ENCODE measurements at places on chromosomes 11 and 22.

DNA sequence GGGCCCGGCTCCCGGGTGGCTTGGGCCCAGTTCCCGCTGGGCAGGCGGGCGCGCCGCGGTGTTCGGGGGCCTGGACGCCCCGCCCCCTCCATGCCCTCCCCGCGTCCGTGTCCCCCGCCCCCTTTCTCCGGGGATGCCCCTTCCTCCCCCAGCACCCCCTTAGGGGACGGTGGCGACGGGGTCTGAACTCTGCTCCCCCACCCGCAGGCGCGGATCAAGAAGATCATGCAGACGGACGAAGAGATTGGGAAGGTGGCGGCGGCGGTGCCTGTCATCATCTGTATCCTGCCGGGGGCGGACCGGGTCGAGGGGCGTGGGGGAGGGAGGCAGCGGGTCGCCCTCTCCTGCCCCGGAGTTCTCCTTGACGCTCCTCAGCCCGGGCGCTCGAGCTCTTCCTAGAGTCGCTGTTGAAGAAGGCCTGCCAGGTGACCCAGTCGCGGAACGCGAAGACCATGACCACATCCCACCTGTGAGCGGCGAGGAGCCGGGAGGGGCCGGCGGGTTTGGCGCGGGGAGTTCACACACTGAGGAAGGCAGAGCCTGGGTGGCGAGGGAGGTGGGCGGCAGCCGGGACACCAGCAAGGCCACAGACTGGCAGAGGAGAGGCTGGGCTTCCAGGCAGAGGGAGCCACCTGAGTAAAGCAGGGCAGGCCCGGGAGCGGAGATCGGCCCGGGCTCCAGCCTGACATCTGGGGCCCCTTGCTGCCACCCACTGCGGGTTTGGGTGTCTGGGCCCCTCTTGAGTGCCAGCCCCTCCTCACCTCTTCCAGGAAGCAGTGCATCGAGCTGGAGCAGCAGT lies 546 bp downstream of the DRAP1 start:
- no peak for DNase-seq

DNA sequence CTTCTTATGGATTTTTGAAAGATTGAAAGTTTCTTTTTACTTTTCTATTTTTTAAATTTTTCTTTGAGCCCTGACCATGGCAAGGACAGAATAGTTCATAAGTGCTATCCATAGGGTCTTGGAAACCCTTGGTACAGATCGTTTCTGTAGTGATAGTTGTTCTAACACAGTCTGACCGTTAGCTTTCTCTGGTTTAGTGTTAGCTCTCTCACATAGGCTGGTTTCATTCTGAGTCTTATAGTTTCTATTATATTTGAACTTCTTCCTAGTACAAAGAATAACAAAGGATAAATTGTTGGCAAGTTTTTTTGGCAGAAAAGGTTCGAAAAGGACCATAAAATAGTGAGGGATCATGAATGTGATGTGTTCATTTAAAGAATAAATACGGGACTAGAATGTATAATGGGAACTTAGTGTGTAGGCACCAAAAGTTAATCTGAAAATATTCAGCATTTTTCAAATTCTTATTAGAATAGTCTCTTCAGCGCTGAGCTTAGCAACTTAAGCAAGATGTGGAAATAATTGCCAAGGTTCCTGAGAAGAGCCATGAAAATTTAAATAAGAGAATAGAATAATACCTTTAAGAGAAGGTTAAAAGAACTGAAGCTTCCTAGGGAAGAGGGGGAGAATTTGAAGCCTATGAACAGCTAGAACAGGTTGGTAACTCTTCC lies 24.1 kb downstream of the FDX1 start:
- DNase-seq = no peak

DNA sequence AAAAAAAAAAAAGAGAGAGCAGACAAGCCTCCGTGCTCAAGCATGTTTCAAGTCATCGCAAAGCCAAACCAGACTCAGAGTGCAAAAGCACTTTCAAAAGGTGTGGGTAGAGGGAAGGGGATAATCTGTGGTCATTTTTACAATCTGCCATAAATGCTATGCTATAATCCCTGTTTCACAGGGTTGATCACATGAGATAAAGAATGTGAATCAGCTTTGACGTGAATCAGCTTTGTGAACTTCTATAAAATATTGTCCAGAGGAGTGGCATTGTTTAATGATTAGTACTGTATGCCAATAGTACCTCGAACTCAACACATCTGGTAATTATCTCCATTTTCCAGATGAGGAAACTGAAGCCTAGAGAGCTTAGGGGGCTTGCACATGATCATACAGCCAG lies 20.0 kb upstream of the POLD3 start:
- no peak for DNase-seq

DNA sequence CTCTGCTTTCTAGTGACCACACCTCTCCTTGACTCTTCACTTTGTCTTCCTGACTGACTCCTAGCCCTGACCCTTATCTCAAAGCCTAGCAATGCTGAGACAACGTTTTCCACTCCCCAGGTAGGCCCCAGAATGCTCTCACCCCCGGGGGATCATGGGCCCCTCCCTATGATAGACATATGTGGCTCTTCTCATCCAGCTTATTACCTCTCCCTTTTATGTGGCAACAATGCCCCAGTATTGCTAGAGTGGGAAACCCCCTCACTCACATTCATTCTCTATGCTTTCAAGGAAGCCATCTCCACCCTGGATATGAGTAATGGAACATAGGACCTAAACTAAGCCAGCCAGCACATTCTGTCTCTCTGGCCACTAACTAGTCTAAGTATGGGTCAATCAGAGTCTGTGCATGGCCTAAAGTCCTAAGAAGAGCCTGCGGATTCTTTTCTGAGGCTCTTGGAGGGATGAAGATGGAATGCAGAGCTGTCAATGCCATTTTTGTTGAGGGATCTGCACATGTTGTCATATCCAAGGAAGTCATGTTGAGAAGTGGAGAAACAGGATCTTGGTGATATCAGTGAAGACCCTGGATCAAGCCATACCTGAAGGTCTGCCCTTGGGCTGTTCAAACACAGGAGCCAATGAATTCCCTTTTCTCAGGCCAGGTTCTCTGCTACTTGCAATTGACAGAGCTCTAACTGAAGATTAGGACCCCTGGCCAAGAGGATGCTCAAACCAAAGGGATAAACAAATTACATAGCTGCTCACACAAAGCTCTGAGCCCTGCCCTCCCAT lies 79.8 kb upstream of the GRK3 start:
- no peak for DNase-seq

DNA sequence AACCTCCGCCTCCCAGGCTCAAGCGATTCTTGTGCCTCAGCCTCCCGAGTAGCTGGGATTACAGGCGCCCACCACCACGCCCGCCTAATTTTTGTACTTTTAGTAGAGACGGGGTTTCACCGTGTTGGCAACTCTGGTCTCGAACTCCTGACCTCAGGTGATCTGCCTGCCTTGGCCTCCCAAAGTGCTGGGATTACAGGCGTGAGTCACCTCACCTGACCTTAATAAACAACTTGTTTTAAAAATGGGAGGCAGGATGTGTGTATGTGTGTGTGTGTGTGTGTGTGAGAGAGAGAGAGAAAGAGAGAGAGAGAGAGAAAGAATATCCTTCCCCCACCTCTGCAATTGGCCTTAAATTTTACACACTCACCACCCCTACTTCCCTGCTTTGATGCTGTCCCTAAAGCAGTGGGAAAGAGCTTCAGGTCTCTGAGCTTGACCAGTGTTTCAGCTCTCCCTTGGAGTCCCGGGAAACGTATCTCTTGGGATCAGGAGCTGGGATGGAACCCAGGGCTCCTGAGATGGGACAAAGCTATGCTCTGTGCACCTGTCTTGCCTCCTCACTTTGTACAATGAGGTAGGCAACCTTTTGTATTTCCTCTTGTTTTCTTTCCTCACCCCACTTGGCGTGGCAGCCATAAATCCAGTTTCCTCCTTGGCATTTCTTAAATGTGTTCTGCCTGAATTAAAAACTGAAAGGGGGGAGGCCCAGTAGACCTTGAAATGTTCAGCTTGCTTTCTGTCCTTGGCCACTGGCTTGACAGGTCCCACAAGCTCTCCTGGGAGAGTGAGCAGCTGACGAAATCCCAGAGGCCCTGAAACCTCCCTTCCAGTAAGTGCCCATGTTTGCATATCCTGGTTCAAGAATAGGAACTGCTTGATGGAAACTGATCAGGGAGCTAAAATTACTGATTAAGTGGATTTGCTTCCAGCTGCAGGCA lies 17.8 kb upstream of the XBP1 start:
- DNase-seq = no peak

DNA sequence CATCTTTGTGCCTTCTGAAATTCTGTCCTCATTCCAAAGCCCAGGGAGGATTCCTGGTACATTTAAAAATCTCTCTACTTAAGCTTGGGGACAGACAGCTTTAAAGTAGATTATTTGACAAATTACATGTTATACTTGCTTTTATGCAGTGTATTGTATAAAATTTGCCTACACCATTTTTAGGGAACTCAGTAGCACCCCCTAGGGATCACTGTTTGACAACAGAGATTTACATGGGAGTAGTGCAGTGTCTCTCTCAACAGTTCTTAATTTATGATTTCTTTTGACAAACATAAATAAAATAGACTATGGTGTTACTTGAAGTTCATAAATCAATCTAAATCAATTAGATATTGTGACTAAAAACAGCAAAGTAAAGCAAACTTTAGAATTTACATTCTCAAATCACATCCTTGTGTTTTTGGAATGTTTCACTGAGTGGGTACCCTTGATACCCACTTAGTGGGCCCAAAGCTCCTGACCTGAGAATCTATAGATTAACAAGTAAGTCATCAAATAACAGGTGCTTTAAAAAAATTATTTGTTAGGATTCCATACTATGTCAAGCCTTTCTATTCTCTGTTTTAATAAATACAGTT lies 428.8 kb downstream of the DYNC2H1 start:
- DNase-seq = no peak

DNA sequence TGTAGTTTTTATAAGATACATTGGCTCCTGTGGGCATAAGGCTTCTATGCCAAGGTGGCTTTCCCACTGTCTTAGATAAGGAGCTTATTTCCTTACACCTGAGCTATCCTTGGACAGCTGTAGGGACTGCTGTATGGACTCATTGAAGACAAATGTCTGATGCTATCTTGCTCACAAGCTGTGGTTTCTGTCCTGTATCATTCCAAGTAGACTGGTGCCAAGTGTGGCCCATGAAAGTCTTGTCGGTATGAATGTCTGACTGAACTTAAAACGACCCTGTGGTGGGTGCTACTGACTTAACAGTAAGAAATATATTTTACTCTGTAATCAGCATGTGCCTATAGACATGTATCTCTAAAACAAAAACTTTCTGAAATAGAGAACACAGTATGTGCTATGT lies 45.0 kb downstream of the LARGE2 start:
- no peak for DNase-seq

- DNase-seq = no peak
Observed at GRCh38 chr11:19447150-19447566, 206.4 kb upstream of the E2F8 start.

GRCh38 chr11:19059833-19060232 lies 684 bp downstream of the MRGPRX2 start:
- DNase-seq = no peak

DNA sequence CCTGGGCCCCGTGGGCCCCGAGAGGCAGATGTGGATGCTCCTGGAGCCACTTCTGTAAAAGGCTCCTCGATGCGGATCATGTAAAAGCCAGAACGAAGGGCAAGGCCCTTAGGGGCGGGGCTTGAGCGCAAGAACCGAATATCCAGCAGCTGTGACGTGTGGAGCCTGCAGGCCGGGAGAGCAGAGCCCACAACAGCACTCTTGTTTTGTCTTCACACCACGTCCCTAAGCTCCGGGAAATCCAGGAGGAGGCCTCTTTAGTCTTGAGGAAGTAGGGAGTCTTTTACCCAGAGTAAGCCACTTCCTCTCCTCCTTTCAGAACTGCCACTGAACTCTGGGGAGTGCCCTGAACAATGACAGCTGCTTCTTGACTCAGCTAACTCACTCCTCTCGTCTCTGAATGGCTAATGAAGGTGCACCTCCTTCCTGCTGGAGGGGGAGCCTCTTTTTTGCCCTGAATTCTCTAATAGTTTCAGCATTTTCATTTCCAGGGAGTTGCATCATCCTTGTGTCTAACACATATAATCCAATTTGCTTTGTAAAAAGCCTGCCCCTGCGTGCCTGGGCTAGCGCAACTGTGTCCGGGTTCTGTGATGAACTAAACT lies 12.5 kb downstream of the L3MBTL2 start:
- DNase-seq = no peak

DNA sequence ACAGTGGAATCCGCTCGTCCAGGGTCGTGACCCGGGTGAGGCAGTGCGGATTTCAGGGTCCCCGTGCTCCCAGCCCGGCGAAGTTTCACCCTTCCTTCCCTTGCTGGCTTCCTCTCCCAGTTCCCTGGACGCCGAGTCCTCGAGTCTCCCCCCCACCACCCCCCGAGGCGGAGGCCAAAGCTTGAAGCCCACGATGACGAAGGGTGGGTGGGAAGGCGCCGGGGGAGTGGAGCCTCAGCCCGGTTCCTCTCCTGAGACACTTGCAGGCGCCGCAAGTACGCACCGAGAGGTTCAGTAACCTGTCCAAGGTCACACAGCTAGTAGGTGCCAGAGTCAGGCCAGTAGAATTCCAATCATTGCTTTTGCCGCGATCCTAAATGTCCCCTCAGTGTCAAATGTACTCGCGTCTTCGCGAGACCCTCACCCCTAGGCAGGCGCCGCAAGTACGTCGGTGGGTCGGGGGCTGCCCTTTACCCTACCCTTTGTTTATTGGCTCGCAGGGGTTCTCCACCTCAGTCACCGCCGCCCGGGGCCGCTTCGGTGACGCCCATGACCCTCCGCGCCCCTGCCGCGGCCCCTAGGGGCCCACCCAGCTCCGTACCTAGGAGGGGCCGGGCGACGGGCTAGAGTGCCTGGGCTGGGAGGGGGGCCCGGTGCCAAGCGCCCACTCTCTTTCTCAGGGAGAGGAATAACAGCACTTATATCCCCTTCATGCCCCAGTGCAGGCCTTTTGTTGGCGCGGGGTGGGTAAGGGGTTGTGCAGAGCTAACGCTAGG lies 5.7 kb upstream of the CHRM1 start:
- no peak for DNase-seq

DNA sequence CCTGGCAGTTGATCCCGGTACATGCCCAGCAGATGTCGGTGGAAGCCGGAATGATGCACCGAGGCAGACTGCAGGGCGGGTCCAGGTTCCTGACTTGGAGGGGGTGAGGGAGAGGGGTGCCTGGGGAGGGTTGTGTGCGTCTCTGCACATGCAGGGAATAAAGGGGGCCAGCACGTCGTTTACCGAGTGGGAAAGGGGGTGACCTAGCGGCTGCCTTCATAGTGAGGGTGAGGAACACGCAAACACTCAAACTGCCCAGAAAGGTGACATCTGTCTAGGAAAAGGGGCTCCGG lies 801.7 kb downstream of the TBC1D22A start:
- DNase-seq = no peak

DNA sequence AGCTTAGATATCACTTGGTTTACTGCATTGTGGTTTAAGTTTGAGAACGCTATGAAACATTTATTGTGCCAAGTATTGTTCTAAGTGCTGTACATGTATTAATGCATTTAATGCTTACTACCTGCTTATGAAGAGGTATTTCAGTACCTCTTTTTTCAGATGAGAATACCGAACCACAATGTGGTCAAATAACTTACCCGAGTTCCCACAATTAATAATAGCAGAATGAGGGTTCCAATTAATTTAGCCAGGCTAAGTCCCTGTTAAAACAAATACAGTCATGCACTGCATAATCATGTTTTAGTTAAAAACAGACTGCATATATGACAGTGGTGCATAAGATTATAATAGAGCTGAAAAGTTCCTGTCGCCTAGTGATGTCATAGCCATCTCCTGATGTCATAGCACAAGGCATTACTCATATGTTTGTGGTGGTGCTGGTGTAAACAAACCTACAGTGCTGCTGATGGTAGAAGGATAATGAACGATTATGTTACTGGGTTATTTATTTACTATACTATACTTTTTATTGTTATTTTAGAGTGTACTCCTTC lies 4.3 kb downstream of the ZC3H12C start:
- no peak for DNase-seq
